Stimulated activated CD4-positive, alpha-beta T cell treated with anti-CD3 and anti-CD28 coated beads, TNF-alpha, amount 100 ng/mL, for 24 hours (primary cell): ENCODE measurements at places on chromosomes 4 and X.

GRCh38 chrX:154092371-154092770 is 5.1 kb downstream of the MECP2 start:
- DNase-seq: no peak

GRCh38 chr4:187586892-187587291 is 408.7 kb upstream of the ZFP42 start:
- no peak for DNase-seq

- DNase-seq: no peak
These were observed 1521.7 kb downstream of the RPA4 start for GRCh38 chrX:98405376-98405775.

DNA sequence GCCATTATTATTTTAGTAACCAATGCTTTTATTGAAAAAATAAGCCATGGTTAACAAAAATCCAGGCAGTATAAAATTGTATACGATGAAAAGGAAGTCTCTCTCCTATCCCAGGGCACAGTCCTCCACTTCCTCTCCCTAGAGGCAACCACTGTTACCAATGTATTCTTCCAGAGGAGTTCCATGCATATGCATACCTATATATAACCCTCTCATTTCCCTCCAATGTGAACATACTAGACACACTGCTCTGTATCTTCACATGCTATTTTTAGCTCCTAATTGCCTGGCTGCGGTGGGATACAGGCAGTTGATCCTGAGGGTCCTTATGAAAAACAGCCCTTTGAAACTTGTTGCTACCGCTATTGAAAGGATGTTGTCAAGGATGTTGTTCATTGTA is 33.8 kb downstream of the PRPS1 start:
- no peak for DNase-seq

GRCh38 chrX:98956014-98956413 is 1454.1 kb downstream of the PCDH19 start:
- no peak for DNase-seq

GRCh38 chr4:94515365-94515764 is 63.6 kb downstream of the PDLIM5 start:
- no peak for DNase-seq

DNA sequence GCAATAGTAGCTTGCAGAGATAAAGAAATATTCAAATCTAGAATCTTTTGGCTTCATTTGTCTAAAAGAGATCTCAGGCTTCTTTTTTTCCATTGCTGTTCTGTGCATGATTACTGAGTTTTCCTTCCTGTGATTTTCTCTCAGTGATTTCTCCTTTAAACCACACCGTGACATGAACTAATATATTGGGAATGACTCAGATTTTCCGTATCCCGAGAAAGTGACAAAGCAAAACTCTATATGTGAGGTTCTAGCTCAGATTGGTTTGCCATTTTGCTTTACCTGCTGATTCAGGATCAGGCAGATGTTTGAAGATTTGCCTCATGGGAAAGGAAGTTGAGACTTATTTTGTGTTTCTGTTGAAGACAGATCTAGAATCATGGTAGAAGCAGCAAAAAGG is 59.4 kb downstream of the MTHFD2L start:
- DNase-seq: no peak
